NCI-H1694 treated with DMSO at 0.1 percent for 48 hours (cell line): ENCODE measurements at places on chromosomes 16 and 17.

GRCh38 chr16:79672524-79672923 lies 72.0 kb upstream of the MAF start:
- no peak for DNase-seq

- no peak for DNase-seq
Measured at GRCh38 chr17:48187872-48188608, 80.5 kb downstream of the SNX11 start.

DNA sequence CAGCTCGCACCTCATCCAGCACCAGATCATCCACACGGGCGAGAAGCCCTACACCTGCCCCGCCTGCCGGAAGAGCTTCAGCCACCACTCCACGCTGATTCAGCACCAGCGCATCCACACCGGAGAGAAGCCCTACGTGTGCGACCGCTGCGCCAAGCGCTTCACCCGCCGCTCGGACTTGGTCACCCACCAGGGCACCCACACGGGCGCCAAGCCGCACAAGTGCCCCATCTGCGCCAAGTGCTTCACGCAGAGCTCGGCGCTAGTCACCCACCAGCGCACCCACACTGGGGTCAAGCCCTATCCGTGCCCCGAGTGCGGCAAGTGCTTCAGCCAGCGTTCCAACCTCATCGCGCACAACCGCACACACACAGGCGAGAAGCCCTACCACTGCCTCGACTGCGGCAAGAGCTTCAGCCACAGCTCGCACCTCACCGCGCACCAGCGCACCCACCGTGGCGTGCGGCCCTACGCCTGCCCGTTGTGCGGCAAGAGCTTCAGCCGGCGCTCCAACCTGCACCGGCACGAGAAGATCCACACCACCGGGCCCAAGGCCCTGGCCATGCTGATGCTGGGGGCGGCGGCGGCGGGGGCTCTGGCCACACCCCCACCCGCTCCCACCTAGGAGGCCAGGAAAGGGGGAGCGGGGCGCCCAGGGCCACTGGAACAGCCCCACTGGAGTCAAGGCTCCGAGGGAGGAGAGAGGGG lies 7.5 kb downstream of the ZNF205 start:
- DNase-seq: no peak

DNA sequence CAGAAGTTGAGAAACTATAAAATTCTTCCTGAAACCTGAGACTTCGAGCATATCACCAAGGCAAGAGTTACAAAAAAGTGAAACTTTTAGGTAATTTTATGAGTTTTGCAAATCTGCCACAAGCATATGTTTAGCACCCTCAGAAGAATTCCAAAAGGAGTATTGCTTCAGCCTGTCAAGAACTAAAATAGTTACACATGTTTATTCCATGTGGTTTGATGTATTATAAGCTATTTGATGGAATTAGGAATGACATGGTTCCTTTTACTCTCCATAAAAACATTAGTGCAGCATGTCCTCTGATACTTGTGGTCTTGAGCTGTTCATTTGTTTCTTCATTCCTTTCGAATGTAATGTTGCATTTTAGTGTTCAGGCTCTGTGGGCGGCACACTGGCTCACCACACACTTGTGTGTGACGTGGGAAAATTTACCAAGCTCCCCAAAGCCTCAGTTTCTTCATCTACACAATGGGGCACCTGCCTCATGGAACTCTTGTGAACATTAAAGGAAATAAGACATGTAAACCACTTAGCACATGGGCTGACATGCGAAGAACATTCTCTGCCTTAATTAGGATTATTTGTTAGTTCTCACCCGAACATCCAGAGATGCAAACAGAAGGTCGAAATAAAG lies 204.2 kb upstream of the FOXF1 start:
- DNase-seq: no peak

- DNase-seq: no peak
Measured at GRCh38 chr17:42522798-42523278, 13.2 kb upstream of the NAGLU start.

- no peak for DNase-seq
Measured at GRCh38 chr17:49217651-49218413, 7.3 kb downstream of the ABI3 start.

DNA sequence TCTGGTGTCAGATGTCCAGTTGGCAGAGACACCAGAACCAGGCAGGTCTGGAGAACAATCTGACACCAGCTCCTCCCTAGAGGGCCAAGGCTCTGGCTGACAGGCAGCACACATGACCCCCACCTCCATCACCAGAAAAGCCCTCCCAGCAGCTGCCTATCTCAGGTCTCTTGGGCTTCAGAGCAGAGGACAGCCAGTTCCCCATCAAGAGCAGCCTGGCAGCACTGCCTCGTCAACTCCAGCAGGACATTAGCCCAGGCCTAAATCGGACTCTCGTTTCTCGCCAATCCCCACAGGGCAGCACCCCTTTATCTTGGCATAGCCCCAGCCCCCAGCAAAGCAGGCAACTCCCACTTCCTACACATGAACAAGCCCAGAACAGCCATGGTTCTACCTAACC lies 4.4 kb downstream of the JUP start:
- no peak for DNase-seq

GRCh38 chr16:31395647-31396046 lies 2.5 kb downstream of the ITGAD start:
- no peak for DNase-seq

DNA sequence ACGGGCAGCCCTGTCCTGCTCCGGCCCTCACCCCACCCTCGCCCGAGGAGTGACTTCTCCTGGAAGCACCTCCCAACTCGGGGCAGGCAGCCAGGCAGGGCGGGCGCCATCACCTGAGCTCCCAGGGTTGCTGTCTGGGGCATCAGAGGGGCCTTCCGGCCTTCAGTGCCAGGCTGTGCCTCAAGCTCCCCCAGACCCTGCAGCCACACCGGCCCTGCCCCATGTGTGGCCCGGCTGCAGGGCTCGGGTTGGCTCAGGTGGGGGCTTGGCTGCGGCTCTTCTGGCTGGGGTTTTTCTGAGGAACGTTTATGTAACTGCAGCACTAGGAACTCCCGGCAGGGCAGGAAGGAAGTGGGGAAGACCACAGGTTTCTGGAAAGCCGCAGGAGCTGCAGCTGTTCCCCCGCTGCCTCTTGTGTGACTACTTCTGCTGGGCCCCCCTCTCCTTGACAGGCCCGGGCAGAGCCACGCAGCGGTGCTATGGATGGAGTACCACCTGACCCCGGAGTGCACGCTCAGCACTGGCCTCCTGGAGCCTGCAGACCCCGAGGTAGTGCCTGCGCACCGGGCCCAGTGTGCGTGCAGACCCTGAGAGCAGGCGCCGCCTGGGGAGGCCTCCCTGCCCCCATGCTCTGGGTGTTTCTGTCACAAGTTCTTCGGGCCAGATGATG lies 45.6 kb downstream of the PRMT7 start:
- no peak for DNase-seq

- DNase-seq: no peak
Measured at GRCh38 chr16:84973236-84973635, 38.1 kb downstream of the ZDHHC7 start.
